Gastroesophageal sphincter (tissue), 4 donors: ENCODE measurements at places on chromosomes 6 and 20.

GRCh38 chr20:12394786-12395185, 477.1 kb downstream of the BTBD3 start:
- no peak for ATAC-seq

- ATAC-seq = no peak
Observed at GRCh38 chr20:63315731-63316491, 22.9 kb downstream of the COL20A1 start.

GRCh38 chr6:143513410-143513809, 1.9 kb upstream of the FUCA2 start:
- no peak for ATAC-seq

DNA sequence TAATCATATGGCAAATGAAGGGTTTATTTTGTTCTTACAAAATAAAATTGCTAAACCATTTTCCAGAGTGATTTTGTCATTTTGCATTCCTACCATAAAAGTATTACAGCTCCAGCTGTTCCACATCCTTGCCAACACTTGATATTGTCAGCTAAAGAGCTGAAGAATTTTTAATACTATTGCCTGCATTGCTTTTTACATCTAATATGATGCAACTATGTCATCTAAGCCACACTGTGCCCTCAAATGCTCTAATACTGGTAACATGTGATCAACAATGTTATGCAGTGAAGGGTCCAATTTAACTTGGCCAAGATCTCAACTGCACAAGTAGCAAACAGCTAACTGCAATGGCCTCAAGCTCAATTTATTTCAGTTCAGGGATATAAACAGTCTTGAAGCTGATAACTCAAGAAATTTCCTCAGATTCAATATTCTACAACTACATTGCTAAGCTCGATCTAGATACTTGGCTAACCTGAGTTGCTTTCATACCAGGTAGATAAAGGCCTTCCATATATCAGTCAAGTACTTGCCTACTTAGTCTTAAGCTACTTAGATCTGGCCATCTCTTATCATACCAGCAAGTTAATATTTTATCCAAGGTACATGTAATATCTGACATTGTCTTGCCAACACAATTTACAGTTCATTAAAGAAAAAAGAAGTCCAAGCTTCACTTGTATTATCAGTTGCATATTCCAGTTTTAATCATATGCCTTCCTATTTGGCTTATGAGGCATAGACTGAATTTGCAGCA, 17.0 kb downstream of the AKIRIN2 start:
- peak; percentile 48 for ATAC-seq

GRCh38 chr20:13284830-13285229, 63.8 kb downstream of the ISM1 start:
- ATAC-seq = no peak

GRCh38 chr6:7910298-7910653, 312 bp downstream of the TXNDC5 start:
- ATAC-seq = peak; percentile 35

- ATAC-seq = no peak
Observed at GRCh38 chr6:45727228-45727627, 288.4 kb downstream of the CLIC5 start.
